ENCODE measurements at places on chromosomes 6 and 20.

GRCh38 chr6:134114489-134114888 lies 62.1 kb upstream of the SLC2A12 start:
- peaks cover 3% of the 10 kb centered on the region for H3K27me3 ChIP-seq
- H3K27ac ChIP-seq = no peak overlapping the region
- H3K4me3 ChIP-seq = no peak overlapping the region
- H3K36me3 ChIP-seq = no peaks in the 10 kb centered on the region
- no peak for DNase-seq
- H3K4me1 ChIP-seq = peaks cover 16% of the 10 kb centered on the region

GRCh38 chr6:155635416-155635815 lies 179.8 kb upstream of the NOX3 start:
- H3K4me3 ChIP-seq = no peak overlapping the region
- H3K27ac ChIP-seq = no peak overlapping the region
- peaks cover 4% of the 10 kb centered on the region for H3K27me3 ChIP-seq
- H3K4me1 ChIP-seq = peaks cover 6% of the 10 kb centered on the region

DNA sequence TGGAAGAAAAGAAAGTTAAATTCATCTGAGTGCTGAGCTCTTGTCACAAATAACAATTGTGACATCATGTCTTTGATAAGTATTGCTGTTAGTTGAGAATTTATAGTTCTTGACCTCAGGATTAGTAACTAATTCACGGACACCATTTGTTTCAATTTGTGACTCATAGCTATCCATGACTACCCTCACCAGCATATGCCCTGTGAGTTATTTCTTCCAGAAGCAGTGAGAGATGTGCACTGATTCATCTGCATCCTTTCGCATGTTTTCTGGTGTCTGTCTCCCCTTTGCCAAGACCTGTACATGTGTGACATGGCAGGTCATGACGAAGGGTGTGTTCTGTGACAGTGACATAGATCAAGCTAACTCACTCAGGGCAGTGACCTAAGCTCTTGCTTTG lies 86.9 kb downstream of the SOBP start:
- H3K4me3 ChIP-seq = no peak overlapping the region
- no peak for DNase-seq
- peaks cover 75% of the 10 kb centered on the region for H3K4me1 ChIP-seq
- peaks cover 4% of the 10 kb centered on the region for H3K27me3 ChIP-seq

- DNase-seq = no peak
- H3K27me3 ChIP-seq = no peaks in the 10 kb centered on the region
- H3K36me3 ChIP-seq = no peaks in the 10 kb centered on the region
- no peaks in the 10 kb centered on the region for H3K4me1 ChIP-seq
- H3K27ac ChIP-seq = no peak overlapping the region
These were observed 33.3 kb upstream of the RSPO3 start for GRCh38 chr6:127085181-127085580.

DNA sequence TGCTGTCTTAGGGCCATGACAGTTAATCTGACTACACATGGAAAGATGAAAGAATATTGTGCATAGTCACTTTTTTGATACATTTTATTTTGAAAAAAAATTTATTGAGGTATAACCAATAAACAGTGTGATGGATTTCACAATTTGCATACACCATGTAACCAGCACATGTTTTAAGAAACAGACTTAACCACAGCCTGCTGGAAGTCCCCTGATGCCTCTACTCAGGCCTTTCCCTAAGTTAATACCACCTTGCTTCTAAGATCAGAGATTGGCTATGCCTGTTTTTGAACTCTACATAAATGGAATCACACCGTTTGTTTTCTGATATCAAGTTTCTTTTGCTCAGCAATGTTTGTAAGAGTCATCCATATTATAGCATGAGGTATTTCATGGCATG lies 136.3 kb downstream of the CFAP61 start:
- no peaks in the 10 kb centered on the region for H3K4me1 ChIP-seq
- H3K36me3 ChIP-seq = no peaks in the 10 kb centered on the region
- H3K27ac ChIP-seq = no peak overlapping the region
- H3K27me3 ChIP-seq = peaks cover 15% of the 10 kb centered on the region

DNA sequence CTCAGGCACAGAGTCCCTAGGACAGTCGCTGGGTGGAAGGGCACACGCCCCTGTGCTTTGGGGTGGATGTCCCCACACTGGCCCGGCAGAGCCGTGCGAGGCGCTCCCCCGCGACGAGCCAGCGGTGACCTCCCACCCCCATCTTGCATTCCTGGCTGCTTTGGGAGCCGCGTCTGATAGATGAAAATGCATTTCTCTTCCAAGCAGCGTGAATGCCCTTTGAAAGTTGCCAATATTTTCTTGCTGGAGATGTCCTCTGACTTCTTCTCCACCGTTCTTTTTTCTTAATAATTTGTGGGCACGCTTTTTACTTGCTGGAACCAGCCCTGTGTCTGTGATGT lies 29.9 kb downstream of the COL20A1 start:
- H3K4me1 ChIP-seq = peaks cover 17% of the 10 kb centered on the region
- H3K27ac ChIP-seq = no peak overlapping the region
- H3K4me3 ChIP-seq = no peak overlapping the region
- no peak for DNase-seq
- peaks cover 26% of the 10 kb centered on the region for H3K27me3 ChIP-seq
- no peaks in the 10 kb centered on the region for H3K36me3 ChIP-seq

DNA sequence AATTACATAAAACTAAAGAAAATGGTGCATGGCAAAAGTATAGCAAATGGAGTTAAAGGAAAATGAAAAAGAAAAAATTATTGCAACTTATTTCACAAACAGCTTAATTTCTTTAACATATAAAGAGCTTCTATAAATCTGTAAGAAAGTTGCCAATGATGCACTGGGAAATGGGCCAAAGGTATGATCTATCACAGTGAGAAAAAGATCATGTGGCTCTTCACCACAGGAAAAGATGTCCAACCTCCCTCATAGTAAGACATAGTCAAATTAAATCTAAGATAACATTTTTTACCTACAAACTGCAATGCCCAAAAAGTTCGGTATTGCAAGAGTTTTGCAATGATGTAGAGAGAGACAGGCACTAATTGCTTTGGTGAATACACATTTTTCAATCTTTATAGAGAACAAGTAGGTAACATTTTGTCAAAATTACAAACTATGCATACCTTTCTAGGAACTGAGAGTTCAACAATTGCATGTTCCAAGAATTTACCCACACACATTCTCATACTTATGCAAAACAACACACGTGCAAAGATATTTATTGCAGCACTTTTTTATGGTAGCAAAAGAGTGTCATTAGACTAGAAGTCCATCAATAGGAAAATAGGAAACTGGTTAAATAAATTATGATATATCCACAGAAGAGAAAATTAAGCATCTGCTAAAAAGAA lies 372.6 kb downstream of the QKI start:
- DNase-seq = no peak
- H3K4me1 ChIP-seq = peaks cover 12% of the 10 kb centered on the region
- H3K4me3 ChIP-seq = no peak overlapping the region
- peaks cover 3% of the 10 kb centered on the region for H3K27me3 ChIP-seq

DNA sequence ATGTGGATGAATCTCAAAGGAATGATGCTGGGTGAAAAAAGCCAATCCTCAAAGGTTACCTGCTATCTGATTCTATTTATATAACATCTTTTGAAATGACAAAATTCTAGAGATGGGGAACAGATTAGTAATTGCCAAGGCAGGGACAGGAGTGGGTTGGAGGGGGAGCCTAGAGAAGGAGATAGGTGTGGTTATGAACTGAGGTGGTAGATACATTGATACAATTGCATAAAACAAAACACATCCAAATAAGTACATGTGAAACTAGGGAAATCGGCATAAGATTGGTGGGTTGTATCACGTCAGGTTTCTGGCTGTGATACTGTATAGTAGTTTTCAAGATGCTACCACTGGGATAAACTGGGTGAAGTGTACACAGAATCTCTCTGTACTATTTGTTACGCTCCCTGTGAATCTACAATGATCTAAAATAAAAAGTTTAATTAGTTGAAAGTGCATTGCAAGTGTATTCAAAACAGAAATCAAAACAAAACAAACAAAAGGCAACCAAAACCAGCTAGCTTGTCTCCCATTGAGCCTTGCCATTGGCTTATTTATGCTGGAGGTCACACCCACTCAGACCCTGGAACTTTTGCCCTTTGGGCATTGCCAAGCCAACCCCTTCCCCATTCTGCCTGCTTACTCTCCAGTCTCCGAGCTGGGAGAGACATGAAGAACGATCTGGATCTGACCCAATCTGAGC lies 27.8 kb downstream of the PPP1R16B start:
- DNase-seq = no peak
- H3K4me3 ChIP-seq = no peak overlapping the region
- H3K4me1 ChIP-seq = peaks cover 12% of the 10 kb centered on the region
- no peak overlapping the region for H3K27ac ChIP-seq
- peaks cover 15% of the 10 kb centered on the region for H3K27me3 ChIP-seq
- H3K36me3 ChIP-seq = no peaks in the 10 kb centered on the region

GRCh38 chr6:136012198-136012887 lies 160.8 kb downstream of the PDE7B start:
- H3K4me3 ChIP-seq = no peak overlapping the region
- H3K27ac ChIP-seq = peak overlapping the region; percentile 81
- H3K27me3 ChIP-seq = peaks cover 5% of the 10 kb centered on the region

DNA sequence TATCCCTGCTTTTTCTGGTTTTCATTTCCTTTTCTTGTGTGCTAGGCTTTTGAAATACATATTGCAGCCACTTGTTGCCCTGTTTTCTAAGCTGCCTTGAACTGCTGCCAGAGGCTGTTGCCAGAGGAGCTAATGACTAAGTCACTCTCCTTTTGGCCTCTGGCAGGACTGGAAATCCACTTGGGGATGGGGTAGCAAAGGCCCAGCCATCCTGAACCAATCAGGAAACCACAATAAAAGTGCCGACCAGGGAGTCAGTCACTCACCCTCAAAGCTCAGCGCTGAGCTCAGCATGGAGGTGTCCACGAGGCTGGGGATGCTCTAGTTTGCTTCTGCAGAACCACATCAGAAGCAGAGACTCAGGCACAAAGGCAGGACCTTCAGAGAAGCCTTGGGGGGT lies 813.0 kb downstream of the DHX35 start:
- H3K27ac ChIP-seq = no peak overlapping the region
- H3K27me3 ChIP-seq = no peaks in the 10 kb centered on the region
- DNase-seq = no peak
- H3K4me3 ChIP-seq = no peak overlapping the region

DNA sequence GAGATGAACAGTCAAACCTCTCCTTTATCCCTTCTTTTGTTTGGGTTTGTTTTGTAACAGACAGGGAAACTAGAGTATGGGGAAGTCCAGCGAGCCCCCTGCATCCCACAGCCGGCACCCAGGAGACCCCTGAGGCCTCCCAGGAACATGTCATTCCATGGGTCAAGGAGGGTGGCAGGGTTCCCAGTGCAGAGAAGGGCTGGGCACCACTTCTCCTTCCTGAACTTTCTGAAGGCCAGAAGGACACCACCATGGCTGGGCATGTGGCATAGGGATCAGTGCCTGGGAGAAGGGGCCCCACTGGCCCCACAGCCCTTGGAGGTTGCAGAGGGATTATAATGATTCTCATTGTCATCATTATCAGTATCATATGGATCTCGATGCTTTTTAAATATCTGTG lies 13.9 kb upstream of the CST7 start:
- no peaks in the 10 kb centered on the region for H3K4me1 ChIP-seq
- DNase-seq = no peak
- peaks cover 4% of the 10 kb centered on the region for H3K27me3 ChIP-seq

GRCh38 chr6:83183082-83183828 lies 9.8 kb downstream of the PGM3 start:
- peaks cover 60% of the 10 kb centered on the region for H3K36me3 ChIP-seq
- H3K4me3 ChIP-seq = no peak overlapping the region
- H3K27ac ChIP-seq = no peak overlapping the region

GRCh38 chr20:10179574-10180298 lies 38.9 kb upstream of the SNAP25 start:
- H3K36me3 ChIP-seq = no peaks in the 10 kb centered on the region
- DNase-seq = peak; percentile 10
- no peak overlapping the region for H3K27ac ChIP-seq
- no peaks in the 10 kb centered on the region for H3K4me1 ChIP-seq
- no peaks in the 10 kb centered on the region for H3K27me3 ChIP-seq

GRCh38 chr6:38261626-38262025 lies 378.1 kb downstream of the BTBD9 start:
- peaks cover 33% of the 10 kb centered on the region for H3K4me1 ChIP-seq
- DNase-seq = no peak
- H3K36me3 ChIP-seq = no peaks in the 10 kb centered on the region
- H3K4me3 ChIP-seq = no peak overlapping the region
